ENCODE measurements at places on chromosomes 6 and 20.

DNA sequence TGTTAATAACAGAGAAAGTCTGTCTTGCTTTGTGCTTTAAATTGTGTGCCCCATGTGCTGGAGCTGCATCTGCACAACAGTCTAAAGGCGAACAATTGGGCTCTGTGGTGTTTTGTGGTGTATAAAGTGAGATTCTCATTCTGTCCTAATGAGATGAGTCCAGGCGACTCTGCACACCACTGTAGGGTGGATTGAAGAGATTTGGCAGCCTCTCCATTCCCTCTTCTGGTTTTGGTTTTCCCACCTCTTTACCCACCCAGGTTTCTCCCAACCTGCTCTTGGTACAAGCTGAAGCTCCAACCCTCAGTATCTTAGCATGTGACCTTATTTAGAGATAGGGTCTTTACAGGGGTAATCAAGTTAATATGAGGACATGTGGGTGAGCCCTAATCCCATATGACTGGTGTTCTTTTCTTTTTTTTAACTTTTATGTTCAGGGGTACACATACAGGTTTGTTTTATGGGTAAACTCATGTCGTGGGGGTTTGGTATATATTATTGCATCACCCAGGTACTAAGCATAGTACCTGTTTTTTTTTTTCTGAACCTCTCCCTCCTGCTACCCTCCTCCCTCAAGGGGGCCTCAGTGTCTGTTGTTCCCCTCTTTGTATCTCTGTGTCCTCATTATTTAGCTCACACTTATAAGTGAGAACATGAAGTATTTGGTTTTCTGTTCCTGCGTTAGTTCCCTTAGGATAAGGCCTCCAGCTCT is 217.6 kb upstream of the DTNBP1 start:
- DNase-seq, result no peak

GRCh38 chr6:36352477-36353157 is 15.9 kb upstream of the BNIP5 start:
- no peak for DNase-seq

DNA sequence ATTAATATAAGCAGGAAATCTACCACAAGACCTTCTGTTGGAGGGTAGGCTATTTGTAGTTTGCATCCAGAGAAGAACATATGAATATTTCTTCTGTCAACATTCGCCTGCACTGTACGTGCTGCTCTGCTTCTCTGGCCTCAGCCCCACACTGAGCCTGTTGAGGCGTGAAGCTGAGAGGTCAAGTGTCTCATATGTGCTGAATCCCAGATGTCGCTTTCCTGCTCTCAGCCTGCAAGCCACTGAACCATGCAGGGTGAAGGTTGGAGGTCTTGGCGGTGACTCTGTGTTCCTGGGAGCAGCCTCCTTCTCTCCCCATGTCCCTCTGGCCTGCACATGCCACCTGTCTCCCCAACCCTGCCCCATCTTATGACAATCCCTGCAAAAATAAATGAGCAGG is 83.6 kb downstream of the TMEM170B start:
- DNase-seq, result no peak

DNA sequence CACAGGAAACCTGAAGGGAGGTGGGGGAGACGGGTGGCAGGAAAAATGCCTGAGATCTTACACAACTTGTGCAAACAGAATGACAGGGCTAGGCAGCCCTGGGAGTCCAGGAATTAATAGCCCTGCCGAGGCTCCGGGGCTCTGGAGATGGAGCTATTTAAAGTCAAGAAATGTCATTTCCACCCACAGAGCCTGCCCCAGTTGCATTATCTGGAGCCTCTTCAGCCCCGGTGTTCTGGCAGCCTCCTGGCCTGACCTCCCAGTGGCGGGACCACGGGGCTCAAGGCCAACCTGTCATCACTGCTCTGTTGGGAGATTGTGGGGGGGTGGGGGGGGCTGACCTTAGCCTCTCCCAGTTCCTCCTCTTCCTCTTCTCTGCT is 28.5 kb upstream of the SCUBE3 start:
- DNase-seq, result no peak

GRCh38 chr6:15929685-15930084 is 199.2 kb upstream of the MYLIP start:
- no peak for DNase-seq

- no peak for DNase-seq
Observed at GRCh38 chr6:31836474-31837368, 9.2 kb downstream of the HSPA1B start.

GRCh38 chr6:37085198-37085597 is 79.7 kb downstream of the FGD2 start:
- DNase-seq, result no peak

- no peak for DNase-seq
Observed at GRCh38 chr6:24704468-24704867, 14.5 kb downstream of the C6orf62 start.

GRCh38 chr6:31559958-31560696 is 12.0 kb upstream of the LTA start:
- DNase-seq, result peak; percentile 79

- no peak for DNase-seq
Observed at GRCh38 chr20:47558295-47559066, 56.8 kb downstream of the NCOA3 start.

DNA sequence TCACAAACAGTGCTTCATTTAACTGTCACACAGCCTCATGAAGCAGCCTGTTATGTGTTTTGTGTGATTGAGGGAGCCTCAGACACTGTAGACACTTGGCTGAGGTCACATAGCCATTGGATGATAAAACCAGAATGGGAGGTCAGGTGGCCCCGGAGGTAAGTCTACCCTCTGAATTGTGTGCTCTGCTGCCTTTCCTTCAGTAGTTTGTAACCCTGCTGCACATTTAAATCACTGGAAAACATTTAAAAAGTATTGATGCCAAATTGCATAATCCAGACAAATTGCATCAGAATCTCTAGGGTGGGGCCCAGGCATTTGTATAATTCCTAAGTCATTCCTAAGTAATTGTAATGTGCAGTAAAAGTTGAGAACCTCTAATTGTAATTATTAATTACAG is 85.2 kb upstream of the ECI2 start:
- DNase-seq, result no peak

Data from activated CD8-positive, alpha-beta memory T cell treated with anti-CD3 and anti-CD28 coated beads, Interleukin-2, amount 10 ng/mL, durations not matched to agents 7 days and 5 days (primary cell).